ENCODE measurements at places on chromosomes 4 and X.

GRCh38 chr4:185513489-185514181, 21.7 kb downstream of the PDLIM3 start:
- no peak for DNase-seq

DNA sequence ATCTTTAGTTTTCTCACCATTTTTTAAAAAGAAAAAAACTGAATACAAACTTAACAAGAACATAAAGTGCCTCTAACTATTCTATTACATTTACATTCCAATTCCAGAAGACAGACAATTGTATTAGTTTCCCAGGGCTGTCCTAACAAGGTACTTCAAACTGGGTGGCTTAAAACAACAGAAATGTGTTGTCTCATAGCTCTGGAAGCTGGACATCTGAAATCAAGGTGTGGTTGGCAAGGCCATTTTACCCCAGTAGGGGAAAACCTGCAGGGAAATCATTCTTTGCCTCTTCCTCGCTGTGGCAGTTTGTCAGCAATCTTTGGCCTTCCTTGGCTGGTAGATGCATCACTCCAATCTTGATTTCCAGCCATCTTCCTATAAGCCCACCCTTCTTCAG, 37.5 kb upstream of the TMEM33 start:
- DNase-seq: no peak

DNA sequence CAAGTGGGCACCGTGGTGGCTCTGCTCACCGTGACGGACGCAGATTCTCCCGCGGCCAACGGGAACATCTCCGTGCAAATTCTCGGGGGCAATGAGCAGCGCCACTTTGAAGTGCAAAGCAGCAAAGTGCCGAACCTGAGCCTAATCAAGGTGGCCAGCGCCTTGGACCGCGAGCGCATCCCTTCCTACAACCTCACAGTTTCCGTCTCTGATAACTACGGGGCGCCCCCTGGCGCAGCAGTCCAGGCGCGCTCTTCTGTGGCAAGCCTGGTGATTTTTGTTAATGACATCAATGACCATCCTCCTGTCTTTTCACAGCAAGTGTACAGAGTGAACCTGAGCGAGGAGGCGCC, 2.7 kb downstream of the FAT4 start:
- peak; percentile 70 for DNase-seq

GRCh38 chr4:95061220-95061619, 303.5 kb downstream of the BMPR1B start:
- no peak for DNase-seq

- no peak for DNase-seq
Observed at GRCh38 chrX:105006996-105007395, 213.5 kb downstream of the TEX13A start.

- DNase-seq: no peak
Observed at GRCh38 chr4:118826723-118827444, 9.0 kb downstream of the SEC24D start.

DNA sequence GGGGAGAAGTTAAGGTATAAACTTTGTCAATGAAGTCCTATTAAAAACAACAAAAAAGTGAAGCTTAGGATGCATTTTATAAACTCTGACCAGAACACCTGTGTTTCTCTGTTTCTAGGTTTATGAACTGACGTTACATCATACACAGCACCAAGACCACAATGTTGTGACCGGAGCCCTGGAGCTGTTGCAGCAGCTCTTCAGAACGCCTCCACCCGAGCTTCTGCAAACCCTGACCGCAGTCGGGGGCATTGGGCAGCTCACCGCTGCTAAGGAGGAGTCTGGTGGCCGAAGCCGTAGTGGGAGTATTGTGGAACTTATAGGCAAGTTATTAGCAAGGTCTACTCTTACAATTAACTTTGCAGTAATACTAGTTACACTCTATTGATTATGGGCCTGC, 46.6 kb downstream of the HTT start:
- DNase-seq: no peak

GRCh38 chrX:54492340-54492739, 3.7 kb downstream of the FGD1 start:
- no peak for DNase-seq

- no peak for DNase-seq
Observed at GRCh38 chrX:103586314-103586646, 965 bp downstream of the TCEAL4 start.

DNA sequence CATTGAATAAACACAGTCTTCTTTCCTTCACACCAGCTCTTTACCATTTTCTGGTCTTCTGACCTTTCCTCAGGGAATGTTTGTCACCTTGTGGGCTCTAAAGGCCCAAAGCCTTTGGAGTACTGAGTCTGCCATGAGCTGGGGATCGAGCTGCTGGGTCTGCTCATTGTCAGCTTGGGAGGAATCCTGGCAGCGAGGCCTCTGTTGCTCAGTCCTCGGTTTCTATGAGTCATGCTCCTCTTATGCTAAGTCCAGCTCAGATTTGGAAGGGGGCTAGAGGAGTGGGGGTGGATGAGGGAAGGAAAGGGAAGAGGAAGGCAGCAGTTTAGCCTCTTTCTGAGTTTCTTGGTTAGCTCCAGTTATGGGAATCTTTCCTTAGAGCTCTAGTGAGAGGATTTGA, 31.1 kb downstream of the NHSL2 start:
- no peak for DNase-seq

GRCh38 chrX:1027133-1027532, 185.3 kb downstream of the CRLF2 start:
- no peak for DNase-seq

DNA sequence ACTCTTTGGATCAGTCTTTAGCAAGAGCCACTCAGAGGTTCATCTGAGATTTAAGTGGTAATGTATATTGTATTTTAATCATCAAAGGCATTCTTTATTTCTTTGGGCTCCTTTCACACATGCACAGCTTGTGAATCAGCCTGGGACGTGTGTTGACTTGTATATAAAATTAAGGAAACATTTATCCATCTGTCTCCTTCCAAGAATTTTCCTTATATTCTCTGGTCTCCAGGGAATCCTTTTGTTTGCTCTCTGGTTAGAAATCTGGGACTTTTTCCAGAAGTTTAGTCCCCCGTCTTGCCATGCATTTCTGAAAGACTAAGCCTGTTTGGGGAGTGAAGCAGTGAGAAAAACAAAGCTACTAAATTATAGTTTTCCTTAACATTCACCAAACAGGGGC, 212.3 kb downstream of the DCAF12L2 start:
- DNase-seq: no peak

- DNase-seq: no peak
Observed at GRCh38 chr4:28443801-28444412, 1583.3 kb downstream of the STIM2 start.

- DNase-seq: peak; percentile 82
Observed at GRCh38 chrX:39813631-39814277, 284.0 kb downstream of the BCOR start.

All from D341Med (cell line).